ENCODE measurements at places on chromosomes 3 and 15.

GRCh38 chr3:87595798-87596197 is 319.4 kb upstream of the POU1F1 start:
- no peak for DNase-seq

- DNase-seq = peak; percentile 59
Observed at GRCh38 chr15:79673416-79674123, 223.2 kb downstream of the MTHFS start.

DNA sequence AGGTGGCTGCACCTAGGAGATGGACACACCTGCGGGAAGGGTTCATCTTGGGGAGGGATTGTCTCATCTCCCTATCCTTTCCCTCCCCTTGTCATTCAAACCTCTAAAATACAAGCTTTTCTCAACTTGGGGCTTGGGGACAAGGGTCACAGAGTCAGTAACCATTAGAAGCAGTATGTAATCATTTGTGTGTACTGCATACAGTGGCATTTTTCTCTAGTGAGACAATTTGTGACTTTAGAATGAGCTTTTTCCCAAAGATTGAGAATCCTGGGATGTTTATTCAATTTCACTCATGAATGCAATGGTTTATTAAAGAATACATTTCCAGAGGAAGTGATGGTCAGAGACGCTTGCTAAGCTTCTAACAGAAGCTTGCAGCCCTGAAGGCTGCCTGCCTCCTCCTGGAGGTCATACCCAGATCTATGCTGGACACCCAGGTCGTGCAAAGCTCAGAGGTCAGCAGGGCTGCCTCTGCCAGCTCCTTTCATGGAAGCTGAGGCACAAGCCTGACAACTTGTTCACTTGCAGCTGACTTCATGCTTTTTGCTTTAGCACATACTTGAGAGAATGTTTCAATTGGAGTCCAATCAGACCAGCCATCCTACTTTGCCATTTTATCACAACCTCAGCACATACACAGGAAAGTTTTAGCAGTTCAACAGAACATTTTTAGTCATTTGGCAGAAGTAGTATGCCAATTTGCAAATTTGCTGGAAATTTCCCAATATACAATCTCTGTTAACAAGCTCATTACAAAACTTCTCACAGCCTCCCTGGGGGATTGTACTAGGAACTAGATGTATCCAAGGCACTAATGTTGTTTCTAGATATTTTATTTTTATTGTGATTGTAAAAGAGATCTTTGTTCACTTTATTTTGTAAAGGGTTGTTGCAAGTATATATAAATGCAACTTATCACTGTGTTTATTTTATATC is 25.6 kb upstream of the ALDH1L1 start:
- DNase-seq = no peak

GRCh38 chr3:113499081-113499480 is 15.9 kb downstream of the SPICE1 start:
- DNase-seq = no peak

DNA sequence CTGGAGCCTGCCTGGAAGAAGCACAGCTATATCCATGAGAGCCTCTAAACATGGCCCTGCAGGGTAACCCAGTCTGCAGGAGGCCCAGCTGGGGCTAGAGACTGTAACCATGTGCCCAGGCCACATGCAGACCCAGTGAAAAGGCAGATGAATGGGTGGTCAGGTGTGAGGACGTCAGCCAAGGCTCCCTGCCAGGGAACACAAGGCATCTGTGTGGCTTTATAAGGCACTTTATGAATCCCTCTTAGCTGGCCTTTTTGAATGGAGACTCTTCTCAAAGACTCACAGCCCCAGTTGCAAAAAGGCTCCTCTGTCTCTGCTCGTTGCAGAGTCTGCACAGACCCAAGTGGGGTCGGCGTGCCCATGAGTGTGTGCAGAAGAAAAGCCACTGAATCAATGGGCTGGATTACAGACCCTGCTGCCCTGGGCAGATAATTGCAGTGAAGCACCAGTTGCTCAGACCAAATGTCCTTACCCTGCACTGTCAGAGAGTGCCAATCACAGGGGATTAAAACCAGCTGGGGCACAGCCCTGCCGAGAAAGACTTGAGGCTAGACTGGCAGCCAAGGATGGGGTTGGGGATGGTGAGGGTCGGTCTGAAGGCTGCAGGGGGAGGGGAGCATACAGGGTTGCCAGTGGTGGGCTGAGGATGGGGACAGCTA is 154.2 kb downstream of the RAB11A start:
- no peak for DNase-seq

DNA sequence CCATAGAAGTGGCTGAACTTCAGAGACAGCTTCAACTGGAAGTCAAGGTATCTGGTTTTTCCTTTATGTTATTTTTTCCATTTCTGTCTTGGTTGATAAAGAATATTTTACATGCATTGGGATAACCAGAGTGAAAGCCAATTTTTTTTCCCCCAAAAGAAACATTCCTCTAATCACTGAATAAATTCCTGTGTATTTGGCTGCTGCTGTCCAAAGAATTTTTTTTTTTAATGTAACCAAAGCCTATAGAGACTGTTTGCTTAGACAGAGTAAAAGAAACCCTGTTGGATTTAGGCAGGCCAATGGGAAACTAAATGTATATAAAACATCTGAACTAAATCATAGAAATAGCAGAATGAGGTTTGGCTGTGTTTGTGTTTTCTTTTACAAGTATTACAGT is 75.2 kb downstream of the CGNL1 start:
- DNase-seq = no peak

GRCh38 chr3:180871901-180872300 is 40.6 kb upstream of the FXR1 start:
- DNase-seq = no peak

DNA sequence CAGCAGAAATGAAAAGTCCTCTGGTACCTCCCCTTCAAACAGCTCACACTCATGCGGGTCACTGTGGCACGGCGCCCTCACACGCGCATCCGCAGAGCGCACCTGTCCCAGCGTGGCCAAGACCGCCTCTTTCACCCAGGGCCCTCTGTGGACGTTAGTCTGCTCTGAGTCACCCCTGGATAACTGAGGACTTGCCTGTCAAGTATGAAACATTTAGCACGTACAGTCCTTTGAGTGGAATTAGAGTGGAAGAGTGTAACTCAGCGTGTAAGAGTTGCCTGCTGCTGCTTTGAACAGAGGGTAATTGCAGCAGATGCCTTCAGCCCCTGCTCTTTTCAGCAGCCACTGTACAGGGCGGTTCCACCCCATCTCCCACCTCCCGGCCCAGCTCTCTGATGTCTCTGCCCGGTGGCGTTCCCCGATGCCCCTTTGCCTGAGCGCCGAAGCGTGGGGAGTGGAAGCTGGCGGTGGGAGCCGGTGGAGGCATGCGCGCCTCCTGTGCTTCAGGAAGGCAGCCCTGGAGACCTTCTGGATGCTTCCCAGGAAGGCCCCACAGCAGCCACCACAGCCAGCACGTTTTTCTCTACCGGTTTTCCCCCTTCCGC is 23.0 kb downstream of the CPN2 start:
- DNase-seq = no peak

GRCh38 chr3:127106456-127106855 is 86.5 kb upstream of the PRR23E start:
- DNase-seq = no peak

GRCh38 chr3:45597581-45597980 is 3.0 kb downstream of the LIMD1 start:
- DNase-seq = no peak

Data from GM13976 (cell line).